ENCODE measurements at places on chromosomes 1 and 21. TPM values are rescaled to one million over a fixed set of nuclear protein-coding genes. Genes with fewer than 3 reads are reported as not detected.

OR2T35 gene
- not detected for polyA plus RNA-seq

KRTAP20-3 gene
- polyA plus RNA-seq: not detected

TNFRSF18 gene
- polyA plus RNA-seq: not detected

SLX9 gene
- polyA plus RNA-seq: 7.5 TPM

GRCh38 chr1:38891753-38892152, 10.4 kb upstream of the GJA9 start:
- H3K27ac ChIP-seq: no peak overlapping the region
- no peaks in the 10 kb centered on the region for H3K36me3 ChIP-seq
- H3K4me3 ChIP-seq: no peak overlapping the region
- no peaks in the 10 kb centered on the region for H3K27me3 ChIP-seq

DNA sequence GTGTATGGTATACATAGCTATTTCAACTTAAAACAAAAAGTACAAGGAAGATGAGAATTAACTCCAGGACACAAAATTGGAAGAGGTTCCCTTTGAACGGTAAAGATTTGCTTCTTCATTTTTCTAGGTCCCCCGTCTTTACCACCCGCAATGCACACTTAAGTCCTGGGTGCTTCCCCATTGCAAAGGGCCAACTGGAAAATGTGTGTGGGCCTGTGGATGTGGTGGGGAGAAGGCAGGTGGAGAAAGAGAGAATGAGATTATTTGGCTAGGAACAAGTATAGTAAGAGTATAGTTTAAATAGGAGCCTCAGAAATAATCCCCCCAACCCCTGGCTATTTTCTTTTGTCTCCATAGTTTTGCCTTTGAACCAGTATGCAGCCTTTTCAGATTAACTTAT, 115.4 kb downstream of the HLX start:
- H3K27ac ChIP-seq: no peak overlapping the region
- no peak for DNase-seq
- H3K4me1 ChIP-seq: peaks cover 5% of the 10 kb centered on the region
- H3K27me3 ChIP-seq: no peaks in the 10 kb centered on the region

DNA sequence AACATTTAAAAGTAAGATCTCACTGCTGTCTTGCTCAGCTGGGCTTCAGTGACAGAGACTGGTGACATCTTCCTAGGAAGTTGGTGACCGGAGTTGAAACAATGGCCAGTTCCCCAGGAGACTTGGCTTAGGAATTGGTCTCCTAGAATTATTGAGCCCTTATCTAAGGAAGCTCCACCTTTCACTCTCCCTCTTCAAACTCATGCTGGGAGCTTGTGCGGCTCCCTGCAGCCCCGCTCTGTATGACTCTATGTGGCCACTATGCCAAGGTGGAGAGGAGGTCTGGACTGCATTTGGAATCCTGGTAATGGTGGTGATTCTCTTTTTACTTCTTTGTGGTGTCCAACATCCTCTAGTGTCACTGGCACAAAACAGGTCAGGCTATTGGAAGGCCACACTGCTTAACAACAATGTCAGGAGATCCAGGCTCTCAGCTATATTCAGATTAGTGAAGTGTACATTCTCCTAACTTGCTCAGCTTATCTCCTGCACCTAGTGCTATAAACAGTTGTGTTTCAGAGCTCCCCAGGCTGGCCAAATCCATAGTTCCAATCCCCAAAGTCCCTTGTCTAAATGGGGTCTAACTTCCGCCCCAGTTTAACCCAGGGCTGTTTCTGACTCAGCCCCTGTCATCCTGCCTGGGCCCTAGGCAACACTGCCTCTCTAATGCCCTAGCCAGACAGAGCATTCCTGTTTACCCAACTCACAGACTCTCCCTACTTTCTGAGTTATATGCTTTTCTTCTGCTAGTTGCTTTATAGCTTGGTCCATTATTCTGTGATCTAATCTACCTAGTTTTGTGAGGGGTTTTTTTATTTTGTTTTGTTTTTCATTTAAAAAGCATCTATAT, 18.3 kb downstream of the ATP2B4 start:
- DNase-seq: no peak
- no peak overlapping the region for H3K27ac ChIP-seq
- no peaks in the 10 kb centered on the region for H3K27me3 ChIP-seq
- peaks cover 7% of the 10 kb centered on the region for H3K4me1 ChIP-seq

DNA sequence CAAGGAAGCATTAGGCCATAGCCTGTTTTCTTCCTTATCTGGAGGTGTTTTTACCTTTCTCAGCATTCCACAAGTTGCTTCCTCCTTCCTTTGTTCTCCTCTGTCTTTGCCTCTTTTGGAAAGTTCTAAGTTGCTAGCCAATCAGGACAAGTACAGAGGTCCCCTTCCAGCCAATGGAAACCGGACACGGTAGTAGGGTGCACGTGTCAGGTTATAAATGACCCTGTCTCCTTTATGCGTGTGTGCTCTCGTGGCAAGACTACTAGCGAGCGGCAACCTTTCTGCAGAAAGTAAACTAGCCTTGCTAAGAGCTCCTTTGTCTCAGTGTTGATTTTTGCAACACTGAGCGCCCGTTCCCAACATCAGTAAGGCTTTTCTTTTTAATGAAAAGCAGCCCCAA, 1.5 kb upstream of the ACADM start:
- no peak overlapping the region for H3K4me3 ChIP-seq
- no peak overlapping the region for H3K27ac ChIP-seq
- no peaks in the 10 kb centered on the region for H3K36me3 ChIP-seq
- peaks cover 27% of the 10 kb centered on the region for H3K4me1 ChIP-seq
- no peak for DNase-seq

DNA sequence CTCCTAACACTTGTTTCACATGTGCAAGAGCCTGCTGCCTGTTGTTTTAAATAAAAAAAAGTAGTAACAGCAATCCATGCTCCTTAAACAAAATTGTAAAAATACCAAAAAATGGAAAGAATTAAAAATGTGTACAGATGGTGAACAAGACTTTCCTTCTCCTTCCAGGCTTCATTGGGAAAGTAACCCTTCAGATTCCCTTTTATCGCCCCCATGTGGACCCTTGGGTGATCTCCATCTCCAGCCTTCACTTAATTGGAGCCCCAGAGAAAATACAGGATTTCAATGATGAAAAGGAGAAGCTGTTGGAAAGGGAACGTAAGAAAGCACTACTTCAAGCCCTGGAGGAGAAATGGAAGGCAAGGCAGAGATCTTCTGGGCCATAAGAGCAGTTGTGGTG, 14.2 kb downstream of the VPS13D start:
- peaks cover 40% of the 10 kb centered on the region for H3K36me3 ChIP-seq
- H3K27ac ChIP-seq: no peak overlapping the region
- H3K4me1 ChIP-seq: no peaks in the 10 kb centered on the region
- no peak overlapping the region for H3K4me3 ChIP-seq

DNA sequence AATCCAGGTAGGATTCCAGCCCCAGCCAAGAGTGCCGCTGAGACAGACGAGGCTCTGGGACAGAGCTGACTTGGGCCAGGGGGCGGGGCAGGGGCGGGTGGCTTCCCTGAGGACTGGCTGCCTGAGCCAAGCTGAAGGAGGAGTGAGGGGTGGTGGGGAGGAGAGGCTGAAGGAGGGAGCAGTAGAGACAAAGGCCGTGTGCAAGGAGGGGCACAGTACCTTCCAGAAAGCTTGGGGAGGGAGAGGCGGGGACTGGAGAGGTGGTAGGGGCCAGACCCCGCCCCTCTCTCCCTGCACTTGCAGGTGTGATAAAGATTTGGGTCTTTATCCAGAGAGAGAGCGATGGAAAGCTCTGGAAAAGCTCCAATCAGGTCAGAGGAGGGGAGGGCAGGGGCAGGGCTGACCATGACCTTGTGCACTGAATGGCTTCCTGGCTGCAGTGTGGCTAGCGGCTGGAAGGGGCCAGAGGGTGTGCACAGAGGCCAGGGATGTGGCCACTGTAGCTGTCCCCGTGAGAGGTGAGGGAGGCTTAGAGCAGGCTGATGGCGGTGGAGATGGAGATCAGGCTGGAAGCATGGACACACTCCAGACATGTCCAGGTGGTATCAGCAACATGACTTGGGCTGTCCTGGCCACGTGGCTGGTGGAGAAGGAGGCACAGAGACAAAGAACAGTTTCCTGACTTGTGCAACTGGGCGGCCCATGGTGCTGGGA, 6.7 kb upstream of the EPHA8 start:
- H3K36me3 ChIP-seq: no peaks in the 10 kb centered on the region
- DNase-seq: no peak
- no peaks in the 10 kb centered on the region for H3K4me1 ChIP-seq
- no peak overlapping the region for H3K4me3 ChIP-seq

All from CD14-positive monocyte (primary cell).